Right lobe of liver (tissue), 6 donors: ENCODE measurements at places on chromosomes 5 and 9.

- DNase-seq = no peak
These were observed 10.9 kb downstream of the MCTP1 start for GRCh38 chr5:95274011-95274410.

- DNase-seq = no peak
These were observed 26.9 kb upstream of the RNF38 start for GRCh38 chr9:36426945-36427344.

DNA sequence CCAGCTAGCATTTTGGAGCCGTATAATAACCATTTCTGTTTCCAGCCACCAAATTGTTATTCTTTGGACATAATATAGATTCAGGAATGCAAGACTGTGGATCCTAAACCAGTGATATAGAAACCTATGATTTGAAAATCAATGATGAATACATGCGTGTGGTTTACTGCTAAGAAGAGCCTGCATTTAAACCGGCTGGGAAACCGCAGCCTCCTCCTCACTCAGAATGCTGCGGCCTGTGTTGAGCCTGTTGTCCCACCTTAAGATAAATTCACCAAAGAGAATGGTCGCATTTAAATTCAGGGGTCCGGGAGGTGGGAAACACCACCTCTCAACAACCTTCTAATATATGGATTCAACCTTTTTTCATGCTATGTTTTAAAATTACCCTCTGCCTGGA is 148.0 kb downstream of the MEF2C start:
- no peak for DNase-seq

DNA sequence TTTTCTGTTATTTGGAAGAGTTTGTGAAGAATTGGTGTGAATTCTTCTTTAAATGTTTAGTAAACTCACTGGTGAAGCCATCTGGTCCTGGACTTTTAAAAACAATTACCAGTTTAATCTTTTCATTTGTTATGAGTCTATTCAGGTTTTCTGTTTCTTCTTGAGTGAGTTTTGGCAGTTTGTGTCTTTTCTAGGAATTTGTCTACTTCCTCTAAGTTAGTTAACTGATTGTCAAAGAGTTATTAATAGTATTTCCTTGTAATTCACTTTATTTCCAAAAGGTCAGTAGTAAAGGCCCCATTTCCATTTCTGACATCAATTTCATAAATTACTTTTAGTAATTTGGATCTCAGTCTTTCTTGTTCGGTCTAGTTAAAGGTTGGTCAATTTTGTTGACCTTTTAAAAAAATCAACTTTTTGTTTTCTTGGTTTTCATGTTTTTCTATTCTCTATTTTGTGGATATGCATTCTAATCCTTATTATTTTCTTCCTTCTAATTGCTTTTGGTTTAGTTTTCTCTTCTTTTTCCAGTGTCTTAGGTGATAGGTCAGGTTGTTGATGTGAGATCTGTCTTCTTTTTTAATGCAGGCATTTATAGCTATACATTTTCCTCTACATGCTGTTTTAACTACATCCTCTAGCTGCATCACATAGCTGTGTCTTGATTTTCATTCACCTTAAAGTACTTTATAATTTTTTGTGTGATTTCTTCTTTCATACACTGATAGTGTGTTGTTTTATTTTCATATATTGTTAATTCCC is 7.3 kb upstream of the SMIM3 start:
- DNase-seq = no peak

DNA sequence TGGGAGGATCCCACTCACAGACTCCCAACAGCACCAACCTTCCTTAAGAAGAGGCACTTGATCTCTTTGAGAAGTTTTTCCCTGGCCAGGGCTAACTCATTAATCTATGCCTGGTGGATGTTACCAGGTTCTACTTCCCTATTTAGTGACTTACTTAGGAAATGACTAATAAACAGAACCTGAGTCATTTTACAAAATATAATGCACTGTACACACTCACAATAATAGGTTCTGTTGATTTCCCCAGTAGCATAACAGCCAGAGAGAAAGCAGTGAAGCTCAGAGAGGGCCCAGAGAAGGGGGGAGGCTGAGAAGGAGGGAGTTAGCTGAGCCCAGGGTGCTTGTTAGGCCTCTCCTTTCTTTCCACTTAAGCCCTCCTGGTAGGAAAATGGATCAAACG is 27.1 kb downstream of the FRMD3 start:
- DNase-seq = no peak

- no peak for DNase-seq
These were observed 45.6 kb downstream of the USP20 start for GRCh38 chr9:129880654-129881546.

- no peak for DNase-seq
These were observed 19.9 kb upstream of the ZSWIM6 start for GRCh38 chr5:61311836-61312808.

GRCh38 chr9:36911601-36912412 is 122.3 kb downstream of the PAX5 start:
- no peak for DNase-seq

- no peak for DNase-seq
These were observed 37.3 kb upstream of the SLC25A51 start for GRCh38 chr9:37941253-37941652.

GRCh38 chr5:18101532-18101931 is 467.3 kb downstream of the TAF11L14 start:
- DNase-seq = no peak

GRCh38 chr5:133980652-133981051 is 12.2 kb upstream of the C5orf15 start:
- DNase-seq = peak; percentile 51

DNA sequence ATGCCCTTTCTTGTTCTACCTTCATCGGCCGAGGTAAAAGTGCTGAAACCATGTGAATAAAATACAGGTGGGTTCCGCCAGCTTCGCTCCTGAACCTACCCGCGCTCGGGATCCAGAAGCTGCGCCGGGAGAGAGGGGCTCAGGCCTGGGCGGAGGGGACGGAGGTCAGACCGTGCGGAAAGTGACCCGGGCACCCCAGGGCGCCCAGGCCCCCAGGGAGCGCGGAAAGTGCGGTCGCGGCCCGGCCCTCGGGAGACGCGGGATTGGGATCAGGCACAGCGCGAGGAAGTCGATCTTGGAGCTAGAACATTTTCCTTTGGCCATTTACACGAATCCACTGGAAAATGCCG is 329 bp downstream of the SYK start:
- DNase-seq = peak; percentile 65

- peak; percentile 5 for DNase-seq
These were observed 51.9 kb downstream of the MRPL36 start for GRCh38 chr5:1747803-1748085.

DNA sequence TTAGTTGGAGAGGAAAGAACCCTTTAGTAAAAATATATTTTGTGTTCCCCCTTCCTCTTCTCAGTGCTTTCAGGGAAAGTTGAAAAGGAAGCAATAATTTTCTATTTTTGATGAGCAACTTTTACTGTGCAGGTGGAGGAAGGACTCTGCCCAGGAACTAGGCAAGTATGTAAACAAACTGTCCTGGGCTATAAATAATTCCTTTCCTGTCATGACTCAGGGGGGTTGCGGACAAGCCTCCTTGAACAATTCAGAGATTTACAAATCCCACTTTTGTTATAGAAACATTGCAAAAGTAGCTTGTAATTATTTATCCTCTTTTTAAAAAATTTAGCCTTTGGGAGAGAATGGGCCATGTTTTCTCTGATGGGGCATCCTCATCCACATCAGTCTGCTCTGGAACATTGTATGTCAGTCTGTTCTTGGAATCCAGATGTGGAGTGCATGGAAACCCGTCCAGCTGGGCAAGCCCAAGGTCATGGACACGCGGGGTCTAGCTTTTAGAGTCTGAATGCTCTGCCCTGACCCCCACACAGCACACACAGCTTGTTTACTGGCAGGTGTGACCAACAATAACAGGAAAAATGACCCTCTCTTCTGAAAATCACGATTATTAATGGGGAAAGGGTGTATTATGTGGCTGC is 127.6 kb downstream of the GADD45G start:
- no peak for DNase-seq

DNA sequence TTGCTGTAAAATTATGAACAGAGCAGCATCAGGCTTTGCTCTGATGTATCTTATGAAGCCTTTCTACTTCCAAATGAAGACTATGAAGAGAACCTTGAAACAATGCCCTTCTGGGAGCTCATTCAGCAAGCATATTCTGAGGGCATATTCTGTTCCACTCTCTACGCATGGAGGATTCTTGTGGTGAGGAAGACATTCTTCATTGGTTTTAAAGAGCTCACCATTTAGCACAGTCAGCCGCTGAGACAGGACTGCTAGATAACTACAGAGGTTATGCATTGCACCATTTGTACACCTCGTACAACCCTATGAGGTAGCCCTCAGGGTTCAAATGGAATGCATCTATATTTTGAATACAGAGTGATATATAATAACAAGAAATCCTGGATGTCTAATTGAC is 61.0 kb downstream of the INVS start:
- no peak for DNase-seq

DNA sequence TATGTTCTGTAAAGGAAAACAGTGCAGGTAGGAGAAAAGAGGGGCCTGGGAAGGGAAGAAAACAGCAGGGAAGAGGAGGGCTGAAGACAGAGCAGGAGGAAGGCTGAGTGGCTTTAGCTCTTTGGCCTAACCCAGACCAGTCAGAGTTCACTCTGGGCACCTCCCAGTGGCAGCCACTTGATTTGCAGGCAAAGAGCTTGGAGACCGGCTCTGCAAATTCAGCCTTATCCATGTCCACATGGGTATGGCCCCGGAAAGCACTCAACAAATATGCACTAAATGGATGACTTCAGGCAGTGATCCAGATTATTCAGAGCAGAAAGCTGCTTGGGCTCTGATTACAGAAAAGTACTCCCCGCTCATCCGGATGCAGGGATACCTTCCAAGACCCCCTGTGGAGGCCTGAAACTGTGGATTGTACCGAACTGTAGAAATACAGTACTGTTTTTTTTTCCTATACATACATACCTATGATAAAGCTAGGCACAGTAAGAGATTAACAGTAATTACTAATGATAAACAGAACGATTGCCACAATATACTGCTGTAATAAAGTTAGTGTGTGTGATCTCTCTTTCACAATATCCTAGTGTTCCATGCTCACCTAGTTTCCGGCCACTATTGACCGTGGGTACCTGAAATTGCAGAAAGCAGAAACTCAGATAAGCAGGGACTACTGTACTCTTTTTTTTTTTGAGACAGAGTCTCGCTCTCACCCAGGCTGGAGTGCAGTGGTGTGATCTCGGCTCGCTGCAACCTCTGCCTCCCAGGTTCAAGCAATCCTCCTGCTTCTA is 4.6 kb upstream of the RNU6ATAC start:
- DNase-seq = no peak

DNA sequence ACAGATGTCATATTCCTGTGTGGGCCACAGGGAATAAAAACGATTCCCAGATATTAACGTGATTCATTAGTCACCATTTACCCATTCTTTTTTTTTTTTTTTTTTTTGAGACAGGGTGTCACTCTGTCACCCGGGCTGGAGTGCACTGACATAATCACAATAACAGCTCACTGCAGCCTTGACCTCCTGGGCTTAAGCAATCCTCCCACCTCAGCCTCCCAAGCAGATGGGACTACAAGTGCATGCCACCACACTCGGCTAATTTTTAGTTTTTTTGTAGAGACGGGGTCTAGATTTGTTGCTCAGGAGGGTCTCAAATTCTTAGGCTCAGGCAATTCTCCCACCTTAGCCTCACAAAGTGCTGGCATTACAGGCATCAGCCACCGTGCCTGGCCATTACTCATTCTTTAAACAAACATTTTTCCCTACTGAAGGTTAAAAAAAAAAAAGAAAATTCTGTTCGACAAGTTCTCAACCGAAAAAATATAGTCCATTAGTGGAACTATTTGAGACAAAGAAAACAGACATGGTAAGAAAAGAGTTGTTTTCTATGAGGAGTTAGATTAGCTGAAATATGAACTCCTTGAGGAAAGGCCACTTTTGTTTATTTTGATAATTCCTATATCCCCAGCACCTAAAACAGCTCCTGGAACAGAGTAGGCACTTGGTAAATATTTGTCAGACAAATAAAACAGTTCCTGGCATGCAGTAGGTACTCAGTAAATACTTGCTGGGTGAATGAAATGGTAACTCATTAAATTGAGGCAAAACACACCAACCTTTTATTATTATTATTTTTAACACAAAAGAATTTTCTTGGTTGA is 32.1 kb upstream of the PDCL start:
- DNase-seq = no peak

DNA sequence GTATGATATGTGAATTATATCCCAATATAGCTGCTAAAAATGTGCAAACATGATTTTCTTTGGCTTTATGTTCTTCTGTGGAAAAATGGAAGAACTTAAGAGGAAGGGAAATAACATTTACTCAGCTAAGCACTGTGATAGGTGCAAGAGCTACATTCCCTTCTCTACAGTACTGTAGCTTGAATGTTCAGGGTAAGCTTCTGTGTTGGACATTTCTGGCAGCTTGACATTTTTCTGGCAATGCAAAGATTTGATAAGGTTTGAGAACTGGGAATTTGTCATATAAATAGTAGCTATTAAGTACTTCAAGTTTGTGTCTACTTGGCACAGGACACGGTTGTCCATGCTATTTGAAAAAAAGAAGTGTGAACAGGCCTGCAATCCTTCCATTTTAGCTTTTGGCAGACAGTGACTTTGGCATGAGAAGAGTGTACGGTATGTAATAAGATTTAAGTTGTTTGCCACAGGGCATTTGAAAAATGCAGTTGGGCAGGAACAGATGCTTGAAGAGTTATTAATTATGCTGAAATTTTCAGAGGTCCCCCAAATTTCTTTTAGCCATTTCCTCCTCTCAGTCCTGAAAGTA is 77.6 kb downstream of the KIF4B start:
- no peak for DNase-seq

GRCh38 chr5:135088911-135089310 is 54.9 kb upstream of the PITX1 start:
- DNase-seq = no peak

GRCh38 chr9:92439921-92440750 is 15.9 kb upstream of the OMD start:
- no peak for DNase-seq

DNA sequence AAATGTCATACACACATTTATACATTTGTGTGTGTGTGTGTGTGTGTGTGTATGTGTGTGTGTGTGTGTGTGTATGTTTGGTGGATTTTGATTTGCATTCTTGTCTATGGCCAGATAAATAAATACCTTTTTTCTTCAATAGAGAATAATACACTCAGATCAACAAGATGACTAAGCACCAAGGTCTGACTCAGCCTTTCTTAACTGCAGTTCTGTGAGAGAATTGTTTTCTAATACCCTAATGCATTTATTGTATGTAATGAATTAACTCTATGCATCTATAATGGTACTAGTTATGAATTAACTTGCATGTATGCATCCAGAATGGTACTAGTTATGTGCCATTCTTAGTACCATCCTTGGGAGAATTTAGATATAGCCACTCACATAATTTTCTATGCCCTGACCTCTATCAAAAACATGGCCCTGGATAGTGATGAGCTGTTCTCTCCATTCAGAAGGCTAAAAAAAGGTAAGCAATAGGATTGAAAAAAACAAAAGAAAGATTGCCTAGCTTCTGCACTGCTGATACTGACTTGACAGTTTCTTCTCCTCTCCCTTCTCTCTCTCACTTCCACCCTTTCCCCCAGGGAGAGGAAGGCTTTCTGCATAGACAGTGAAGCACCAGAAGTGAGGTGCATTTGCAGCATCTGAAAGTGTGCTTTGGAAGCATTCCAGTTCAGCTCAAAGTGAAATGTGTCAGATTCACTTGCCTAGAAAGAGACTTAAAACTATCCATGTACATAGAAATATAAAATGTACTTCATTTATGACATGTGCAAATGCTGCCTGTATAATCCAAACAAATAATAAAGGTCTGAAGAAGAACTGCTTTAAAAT is 55.1 kb upstream of the CCDC112 start:
- no peak for DNase-seq

GRCh38 chr9:33117796-33118195 is 41.3 kb upstream of the SMU1 start:
- no peak for DNase-seq
